GM12864 (cell line): ENCODE measurements at places on chromosomes 7 and 10.

DNA sequence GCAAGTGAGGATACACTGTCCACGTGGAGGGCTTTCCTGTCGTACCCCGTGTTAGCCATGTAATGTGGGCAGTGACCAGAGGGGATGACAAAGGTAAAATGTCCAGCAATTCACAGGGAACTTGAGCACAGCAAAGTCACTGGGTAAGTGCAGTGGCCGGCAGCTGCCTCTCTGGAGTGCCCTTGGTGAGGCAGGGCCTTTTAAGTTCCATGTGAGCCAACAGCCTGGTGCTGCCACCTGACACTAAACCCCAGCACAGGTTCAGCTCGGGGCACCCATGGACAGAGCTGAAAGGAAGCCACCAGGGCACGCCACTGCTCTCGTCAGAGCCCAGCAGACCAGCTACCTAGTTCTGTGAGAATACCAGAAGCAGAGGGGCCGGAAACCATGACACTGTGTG lies 168.3 kb downstream of the PRKAG2 start:
- DNase-seq: no peak

DNA sequence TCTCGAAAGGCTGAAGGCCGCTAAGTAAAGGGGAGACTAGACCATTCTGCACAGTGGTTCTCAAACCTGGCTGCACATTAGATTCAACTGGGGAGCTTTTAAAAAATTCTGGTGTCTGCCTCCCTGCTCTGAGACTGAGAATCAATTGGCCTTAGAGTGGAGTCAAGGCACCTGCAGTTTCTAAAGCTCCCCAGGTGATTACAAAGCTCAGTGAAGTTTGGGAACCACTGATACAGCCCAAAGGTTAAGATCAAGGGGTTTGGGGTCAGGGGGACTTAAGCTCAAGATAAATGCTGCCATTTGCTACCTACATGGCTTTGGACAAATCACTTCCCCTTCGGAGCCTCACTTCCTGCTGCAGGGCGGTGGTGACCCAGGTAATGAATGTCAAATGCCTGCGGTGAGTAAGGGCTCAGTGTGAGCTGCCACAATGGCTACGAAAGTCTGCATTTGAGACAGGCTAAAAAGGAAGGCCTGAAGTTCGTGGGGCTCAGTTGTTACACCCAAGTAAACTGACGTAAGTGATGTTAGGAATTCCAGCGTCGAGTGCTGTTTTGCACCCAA lies 72.3 kb downstream of the TLL2 start:
- DNase-seq: no peak

DNA sequence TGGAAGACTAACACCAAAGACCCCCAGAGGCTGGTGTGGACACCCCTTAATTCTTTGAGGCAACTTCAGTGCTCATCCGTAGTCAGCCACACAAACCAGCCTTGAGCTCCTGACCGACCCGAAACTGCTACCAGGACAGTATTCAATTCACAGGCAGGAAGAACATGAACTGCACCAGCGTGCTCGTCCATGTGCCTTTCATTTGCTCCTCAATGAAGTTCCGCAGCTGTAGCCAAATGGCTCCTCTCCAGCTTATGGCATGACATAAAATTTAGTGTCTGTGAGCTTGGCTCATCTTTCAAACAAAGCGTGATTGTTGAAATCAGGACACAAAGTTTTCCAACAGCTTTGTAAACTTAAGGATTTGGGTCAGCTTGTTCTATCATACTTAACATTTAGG lies 144.1 kb upstream of the FAM171A1 start:
- DNase-seq: no peak

GRCh38 chr10:78424723-78425122 lies 391.1 kb downstream of the RPS24 start:
- no peak for DNase-seq

DNA sequence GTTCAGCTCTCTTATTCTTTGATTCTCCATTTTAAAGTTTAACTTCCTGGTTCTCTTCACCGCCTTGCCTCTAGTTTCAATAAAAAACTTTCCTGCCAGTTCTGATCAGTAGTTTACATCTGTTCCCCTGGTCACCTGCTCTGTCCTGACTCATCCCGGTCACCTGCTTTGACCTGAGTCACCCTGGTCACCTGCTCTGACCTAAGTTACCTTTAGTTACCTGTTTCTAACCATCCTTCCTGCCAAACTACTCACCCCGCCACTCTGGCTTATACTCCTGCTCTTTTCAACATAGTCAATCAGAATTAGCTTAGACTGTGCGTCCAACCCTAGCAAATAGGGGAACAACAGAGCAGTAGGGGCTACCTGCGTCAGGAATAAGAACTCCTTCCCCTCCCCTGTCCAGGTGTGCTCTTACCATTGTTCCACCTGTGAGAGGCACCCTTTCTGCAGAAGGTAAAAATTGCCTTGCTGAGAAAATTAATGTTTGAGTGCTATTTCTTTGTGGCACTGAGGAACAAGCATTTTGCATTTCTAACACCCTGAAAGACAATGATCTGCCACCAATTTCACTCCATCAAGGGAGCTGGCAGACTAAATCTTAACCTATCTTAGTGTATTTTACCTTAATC lies 263.6 kb downstream of the DOCK4 start:
- DNase-seq: no peak
